AG04449 (cell line): ENCODE measurements at places on chromosomes 11 and 22.

- no peak for DNase-seq
Measured at GRCh38 chr11:119111361-119111925, 4.3 kb downstream of the C2CD2L start.

DNA sequence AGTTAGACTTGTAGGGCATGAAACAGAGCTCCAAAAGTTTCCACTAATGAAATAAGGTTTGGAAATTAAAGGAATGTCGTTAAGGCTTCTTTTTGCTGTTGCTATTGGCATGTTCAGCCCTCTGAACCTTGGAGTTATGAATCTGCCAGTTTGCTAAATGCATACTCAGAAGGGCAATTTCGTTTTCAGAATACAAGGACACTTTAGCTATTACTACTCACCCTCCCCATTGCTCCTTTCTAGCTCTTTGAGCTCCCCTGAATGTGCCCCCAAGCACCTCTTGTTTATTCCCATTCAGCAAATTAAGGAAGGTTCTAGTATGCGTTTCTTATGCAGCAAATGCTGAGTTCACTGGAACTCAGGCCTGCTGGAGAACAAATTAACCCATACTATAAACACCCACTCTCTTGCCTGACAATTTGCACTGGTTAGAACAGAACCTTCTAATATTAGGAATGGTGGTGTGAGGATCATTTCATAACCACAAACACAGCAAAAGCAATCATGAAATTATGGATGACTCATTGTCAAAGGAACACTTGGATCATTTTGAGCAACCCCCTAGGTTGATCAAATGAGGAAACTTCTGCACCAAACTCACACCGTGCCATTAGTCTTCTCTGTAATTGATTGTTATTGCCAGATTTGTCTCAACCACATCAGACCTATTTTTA, 26.2 kb upstream of the LIN7C start:
- no peak for DNase-seq

DNA sequence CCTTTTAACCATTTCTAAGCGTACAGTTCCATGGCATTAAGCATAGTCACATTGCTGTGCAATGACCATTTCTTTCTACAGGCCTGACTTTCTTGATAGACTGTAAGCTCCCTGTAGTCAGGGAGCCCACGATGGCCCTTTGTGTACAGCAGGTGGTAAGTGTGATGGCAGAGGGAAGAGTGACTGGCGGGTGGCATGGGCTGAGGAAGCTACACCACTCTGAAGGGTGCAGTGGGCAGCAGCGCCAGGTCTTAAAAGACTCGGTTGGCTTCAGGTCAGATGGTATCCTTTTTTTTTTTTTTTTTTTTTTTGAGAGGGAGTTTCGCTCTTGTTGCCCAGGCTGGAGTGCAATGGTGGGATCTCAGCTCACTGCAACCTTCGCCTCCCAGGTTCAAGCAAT, 1.6 kb downstream of the PPM1F start:
- DNase-seq = no peak

GRCh38 chr11:88533001-88533400, 195.5 kb upstream of the CTSC start:
- DNase-seq = no peak

DNA sequence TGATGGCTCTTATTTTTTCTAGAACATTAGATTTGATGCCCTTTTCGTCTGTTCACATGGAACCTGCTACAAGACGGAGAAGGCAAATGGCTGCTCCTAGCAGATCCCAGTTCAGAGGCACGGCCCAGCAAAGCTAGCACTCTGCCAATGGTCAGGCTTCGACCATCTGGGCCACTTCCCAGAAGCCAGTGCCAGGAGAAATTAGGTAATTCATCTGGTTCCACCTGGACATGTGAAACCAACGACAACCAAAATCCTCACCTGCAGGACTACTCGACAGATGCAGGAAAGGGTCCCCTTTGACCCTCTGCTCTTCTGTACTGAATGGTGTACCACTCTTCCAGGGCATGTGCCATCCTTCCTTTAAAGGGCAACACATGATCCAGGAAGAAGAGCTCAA, 25.4 kb downstream of the MICAL3 start:
- no peak for DNase-seq
